RWPE2 (cell line): ENCODE measurements at places on chromosomes 12 and 14.

DNA sequence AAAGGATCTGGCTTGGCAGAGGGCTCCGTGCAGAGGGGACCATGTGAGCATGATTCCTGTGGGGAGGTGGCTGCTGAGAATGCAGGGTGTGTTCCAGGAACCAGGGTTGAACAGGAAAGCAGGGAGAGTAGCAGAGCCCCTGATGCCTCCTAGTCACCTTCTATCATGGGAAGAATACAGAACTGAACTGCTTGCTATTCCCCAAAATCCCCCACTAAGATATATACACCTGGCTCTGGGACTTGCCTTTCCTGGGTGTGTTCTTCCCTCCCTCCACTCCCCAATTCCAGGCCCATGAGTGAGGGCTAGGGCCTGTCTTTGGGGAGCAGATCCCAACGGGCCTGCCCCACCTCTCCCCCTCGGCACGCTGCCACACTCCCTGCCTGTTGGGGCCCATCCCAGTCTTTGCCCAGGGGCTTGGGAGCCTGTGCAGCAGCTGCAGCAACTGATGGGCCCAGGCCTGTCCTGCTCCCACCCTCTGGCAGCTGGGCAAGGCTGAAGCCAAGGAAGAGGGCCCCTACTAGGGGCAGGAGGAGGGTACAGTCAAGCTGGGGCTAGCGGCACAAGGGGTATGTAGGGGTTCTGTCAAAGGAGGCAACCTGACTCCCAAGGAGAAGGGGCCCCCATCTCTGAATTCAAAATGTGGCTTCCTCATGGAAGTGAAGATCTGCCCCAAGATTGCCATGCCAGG, 3.2 kb downstream of the AJUBA start:
- peaks cover 71% of the 10 kb centered on the region for H3K36me3 ChIP-seq
- H3K27me3 ChIP-seq = no peaks in the 10 kb centered on the region
- peak; percentile 100 for DNase-seq

GRCh38 chr14:68404652-68405183, 388.1 kb downstream of the ZFP36L1 start:
- no peaks in the 10 kb centered on the region for H3K36me3 ChIP-seq
- H3K4me3 ChIP-seq = no peak overlapping the region
- no peaks in the 10 kb centered on the region for H3K27me3 ChIP-seq
- H3K27ac ChIP-seq = peak overlapping the region; percentile 87
- DNase-seq = no peak
- H3K4me1 ChIP-seq = peaks cover 52% of the 10 kb centered on the region

DNA sequence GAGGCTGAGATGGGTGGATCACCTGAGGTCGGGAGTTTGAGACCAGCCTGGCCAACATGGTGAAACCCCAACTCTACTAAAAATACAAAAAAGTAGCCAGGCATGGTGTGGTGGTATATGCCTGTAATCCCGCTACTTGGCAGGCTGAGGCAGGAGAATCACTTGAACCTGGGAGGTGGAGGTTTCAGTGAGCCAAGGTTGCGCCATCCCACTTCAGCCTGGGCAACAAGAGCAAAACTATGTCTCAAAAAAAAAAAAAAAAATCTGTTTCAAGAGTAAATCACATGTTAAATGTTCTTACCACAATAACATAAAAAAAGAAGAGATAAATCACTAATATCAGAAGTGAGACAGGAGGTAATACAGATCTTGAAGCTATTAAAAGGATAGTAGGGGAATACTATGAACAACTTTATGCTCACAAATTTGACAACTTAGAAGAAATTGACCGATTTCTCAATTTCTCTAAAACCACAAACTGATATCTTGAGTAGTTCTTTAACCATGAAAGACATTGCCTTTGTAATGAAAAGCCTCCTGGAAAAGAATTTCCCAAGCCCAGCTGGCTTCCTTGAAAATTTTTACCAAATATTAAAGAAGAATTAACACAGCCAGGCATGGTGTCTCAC, 37.7 kb downstream of the TAOK3 start:
- no peaks in the 10 kb centered on the region for H3K27me3 ChIP-seq
- H3K4me1 ChIP-seq = peaks cover 8% of the 10 kb centered on the region
- H3K27ac ChIP-seq = no peak overlapping the region

DNA sequence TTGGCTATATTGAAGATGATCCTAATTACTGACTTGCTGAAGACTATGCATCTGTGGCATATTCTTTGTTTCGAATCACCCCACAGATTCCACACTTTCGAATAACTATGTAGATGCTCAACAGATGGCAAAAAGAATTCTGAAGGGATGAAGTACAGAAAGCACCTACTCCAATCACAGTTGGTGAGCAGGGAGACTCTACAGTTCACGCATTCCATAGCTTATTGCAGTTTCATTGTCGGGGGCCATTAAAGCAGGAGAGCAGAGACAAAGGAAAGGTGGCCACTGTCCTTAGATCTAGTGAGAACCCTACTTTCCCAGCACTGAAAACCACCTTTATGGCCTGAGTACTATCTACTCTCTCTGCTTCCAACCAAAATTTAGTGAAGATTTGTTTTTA, 191.9 kb downstream of the STXBP6 start:
- H3K27me3 ChIP-seq = no peaks in the 10 kb centered on the region
- peaks cover 2% of the 10 kb centered on the region for H3K4me1 ChIP-seq

- no peak overlapping the region for H3K4me3 ChIP-seq
- peaks cover 20% of the 10 kb centered on the region for H3K4me1 ChIP-seq
Measured at GRCh38 chr12:59972905-59973304, 377.1 kb downstream of the SLC16A7 start.
